ENCODE measurements at places on chromosomes 7 and 10. TPM values are rescaled to one million over a fixed set of nuclear protein-coding genes. Genes with fewer than 3 reads are reported as not detected.
A peak's percentile ranks its signal among the peaks of the same experiment; 100 is the strongest.

TRIL gene
- 0.72 TPM for total RNA-seq

DNA sequence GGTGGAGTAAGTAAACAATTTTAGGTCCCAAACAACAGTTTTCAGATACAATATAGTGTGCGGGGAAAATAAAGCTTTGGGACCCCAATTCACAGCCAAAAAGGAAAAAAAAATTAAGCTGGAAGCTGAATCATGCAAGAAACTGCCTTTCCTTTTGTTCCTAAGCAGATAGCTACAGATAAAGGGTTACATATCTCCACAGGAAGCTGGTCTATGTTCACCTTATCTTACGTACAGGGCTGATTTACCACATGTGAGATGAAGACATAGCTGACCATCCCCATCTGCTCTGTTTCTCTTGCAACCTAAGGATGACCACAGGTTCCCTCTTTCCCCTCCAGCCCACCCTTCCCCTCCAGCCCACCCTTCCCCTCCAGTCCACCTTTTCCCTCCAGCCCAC is 14.2 kb upstream of the PFKP start:
- H3K4me1 ChIP-seq: peaks cover 11% of the 10 kb centered on the region
- H3K27ac ChIP-seq: no peak overlapping the region

DNA sequence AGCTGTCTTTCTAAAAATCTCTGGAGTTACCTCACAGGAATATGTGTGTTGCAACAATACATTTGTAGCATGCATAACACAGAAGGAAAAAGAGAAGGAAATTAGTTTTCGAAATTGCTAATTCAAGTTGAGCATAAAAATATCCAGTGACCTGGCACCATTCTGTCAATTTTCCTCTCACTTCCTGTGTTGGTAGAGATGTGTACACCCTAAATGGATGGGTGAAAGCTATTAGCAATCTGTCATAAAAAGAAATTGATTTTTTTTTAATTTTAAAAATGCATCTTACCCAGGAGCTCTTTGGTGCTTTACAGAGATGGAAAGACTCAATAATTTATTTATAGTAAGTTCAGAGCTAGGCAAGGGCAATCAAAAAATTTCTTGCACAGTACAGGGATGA is 333.3 kb upstream of the TMEM229A start:
- no peaks in the 10 kb centered on the region for H3K27me3 ChIP-seq
- H3K4me1 ChIP-seq: no peaks in the 10 kb centered on the region
- no peaks in the 10 kb centered on the region for H3K36me3 ChIP-seq
- H3K4me3 ChIP-seq: no peak overlapping the region

GRM3 gene
- not detected for total RNA-seq

CFAP69 gene
- total RNA-seq: 2.0 TPM

GRCh38 chr10:127036987-127037386 is 131.8 kb downstream of the DOCK1 start:
- no peak overlapping the region for H3K4me3 ChIP-seq
- H3K4me1 ChIP-seq: peaks cover 4% of the 10 kb centered on the region
- DNase-seq: no peak
- no peaks in the 10 kb centered on the region for H3K27me3 ChIP-seq
- no peak overlapping the region for H3K27ac ChIP-seq
- peaks cover 29% of the 10 kb centered on the region for H3K36me3 ChIP-seq

GRCh38 chr7:40720416-40720815 is 585.6 kb downstream of the SUGCT start:
- H3K27ac ChIP-seq: no peak overlapping the region
- peak; percentile 35 for DNase-seq
- no peak overlapping the region for H3K4me3 ChIP-seq
- no peaks in the 10 kb centered on the region for H3K36me3 ChIP-seq
- no peaks in the 10 kb centered on the region for H3K27me3 ChIP-seq
- H3K4me1 ChIP-seq: no peaks in the 10 kb centered on the region

POU6F2 gene
- total RNA-seq: 0.45 TPM

- H3K4me3 ChIP-seq: no peak overlapping the region
- H3K36me3 ChIP-seq: no peaks in the 10 kb centered on the region
These were observed 44.0 kb upstream of the HPSE2 start for GRCh38 chr10:99279626-99280111.

- no peak for DNase-seq
- no peaks in the 10 kb centered on the region for H3K36me3 ChIP-seq
- no peaks in the 10 kb centered on the region for H3K4me1 ChIP-seq
- H3K4me3 ChIP-seq: no peak overlapping the region
- H3K27me3 ChIP-seq: no peaks in the 10 kb centered on the region
These were observed 427.5 kb upstream of the MKI67 start for GRCh38 chr10:128553755-128554154.

DNA sequence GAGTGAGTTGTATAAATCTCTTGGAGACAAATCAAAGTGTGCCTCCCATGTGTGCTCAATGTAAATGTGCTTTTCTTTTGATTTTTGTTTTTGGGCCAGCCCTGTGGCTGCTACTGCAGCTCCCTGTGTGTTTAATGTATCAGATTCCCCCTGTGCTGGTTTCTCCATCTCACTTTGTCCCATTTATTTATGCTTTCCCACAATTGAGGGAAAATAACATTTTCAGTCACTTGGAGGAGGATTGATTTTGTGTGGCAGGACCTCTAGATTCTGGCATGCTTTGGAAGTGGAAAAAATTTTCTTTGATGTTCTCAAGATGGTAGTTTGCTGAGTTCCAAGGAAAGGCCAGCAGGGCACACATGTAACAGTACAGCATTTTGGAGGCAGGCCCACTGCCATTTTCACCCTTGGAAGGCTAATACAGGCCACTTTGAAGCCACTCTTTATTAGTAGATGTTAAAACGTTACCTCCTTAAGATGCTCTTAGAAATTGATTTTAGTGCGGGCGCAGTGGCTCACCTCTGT is 323.6 kb downstream of the BICC1 start:
- DNase-seq: no peak
- no peaks in the 10 kb centered on the region for H3K4me1 ChIP-seq
- no peak overlapping the region for H3K4me3 ChIP-seq
- H3K27ac ChIP-seq: no peak overlapping the region
- H3K36me3 ChIP-seq: peaks cover 2% of the 10 kb centered on the region
- no peaks in the 10 kb centered on the region for H3K27me3 ChIP-seq

GRCh38 chr10:125691160-125691981 is 8.4 kb upstream of the TEX36 start:
- peaks cover 9% of the 10 kb centered on the region for H3K4me1 ChIP-seq
- peak overlapping the region; percentile 30 for H3K27ac ChIP-seq
- no peaks in the 10 kb centered on the region for H3K27me3 ChIP-seq
- H3K4me3 ChIP-seq: no peak overlapping the region

DNA sequence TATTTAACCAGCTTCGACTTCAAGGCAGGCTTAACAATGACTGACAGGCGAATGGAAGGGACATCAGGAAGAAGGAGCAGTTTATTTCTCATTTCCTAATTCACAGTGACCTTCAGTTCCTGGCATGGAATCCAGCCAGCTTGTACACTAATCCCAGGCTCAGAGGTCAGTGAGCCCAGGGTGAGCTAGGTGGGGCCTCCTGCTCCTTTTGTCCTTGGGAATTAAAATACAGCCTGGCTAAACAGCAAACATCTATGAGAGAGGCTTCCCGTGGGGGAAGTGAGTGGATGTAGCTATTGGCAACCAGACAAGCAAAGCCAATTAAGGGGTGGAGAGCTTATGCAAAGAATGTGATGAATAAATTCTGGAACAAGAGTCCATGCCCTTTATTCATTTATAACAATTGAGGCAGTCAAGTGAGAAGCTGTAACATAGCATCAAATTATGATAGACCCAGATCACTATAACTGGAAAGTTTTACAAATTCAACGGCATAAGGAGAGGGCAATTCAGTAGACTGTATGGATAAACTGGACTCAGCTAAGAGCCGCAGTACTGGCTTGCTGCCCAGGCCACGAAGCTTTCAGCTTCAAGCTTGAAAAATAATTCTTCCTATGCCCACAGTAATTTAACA is 57.1 kb downstream of the STK17A start:
- H3K27me3 ChIP-seq: no peaks in the 10 kb centered on the region
- peaks cover 18% of the 10 kb centered on the region for H3K36me3 ChIP-seq
- H3K4me3 ChIP-seq: no peak overlapping the region

DNA sequence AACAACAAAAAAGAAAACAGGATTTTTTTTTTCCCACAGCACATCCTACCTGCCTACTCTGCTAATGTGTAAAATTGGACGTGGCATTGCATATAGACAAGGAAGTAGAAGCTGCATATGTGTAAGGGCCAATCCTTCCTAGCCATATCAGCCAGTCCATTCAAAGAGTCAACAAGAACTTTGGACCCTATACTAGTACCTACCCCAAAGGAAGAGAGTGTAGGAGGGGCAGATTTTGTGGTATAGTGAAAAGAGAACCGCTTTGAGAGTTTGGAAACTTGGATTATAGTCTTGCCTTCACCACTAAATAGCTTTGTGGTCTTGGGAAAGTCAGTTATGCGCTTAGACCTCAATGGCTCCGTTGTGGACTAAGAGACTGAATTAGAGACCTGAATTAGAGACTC is 12.1 kb upstream of the MCU start:
- no peak overlapping the region for H3K27ac ChIP-seq
- peaks cover 11% of the 10 kb centered on the region for H3K4me1 ChIP-seq
- H3K27me3 ChIP-seq: no peaks in the 10 kb centered on the region
- no peak for DNase-seq

CPA1 gene
- not detected for total RNA-seq

LRRC27 gene
- 7.8 TPM for total RNA-seq

FAM25G gene
- not detected for total RNA-seq

GRCh38 chr7:157090485-157091165 is 48.1 kb upstream of the UBE3C start:
- no peaks in the 10 kb centered on the region for H3K36me3 ChIP-seq
- H3K4me1 ChIP-seq: no peaks in the 10 kb centered on the region
- no peak overlapping the region for H3K4me3 ChIP-seq
- H3K27me3 ChIP-seq: no peaks in the 10 kb centered on the region
- no peak for DNase-seq

GRCh38 chr10:84317174-84317573 is 11.2 kb upstream of the CCSER2 start:
- H3K27ac ChIP-seq: no peak overlapping the region
- no peak overlapping the region for H3K4me3 ChIP-seq
- H3K36me3 ChIP-seq: no peaks in the 10 kb centered on the region
- H3K4me1 ChIP-seq: peaks cover 8% of the 10 kb centered on the region

- peaks cover 29% of the 10 kb centered on the region for H3K4me1 ChIP-seq
- no peak for DNase-seq
- peak overlapping the region; percentile 89 for H3K27ac ChIP-seq
- no peak overlapping the region for H3K4me3 ChIP-seq
These were observed 152.5 kb upstream of the AKR1E2 start for GRCh38 chr10:4673279-4674040.

CNPY1 gene
- not detected for total RNA-seq

GRCh38 chr10:125164421-125164820 is 4.1 kb upstream of the CTBP2 start:
- H3K4me1 ChIP-seq: peaks cover 10% of the 10 kb centered on the region
- H3K27ac ChIP-seq: no peak overlapping the region
- H3K27me3 ChIP-seq: no peaks in the 10 kb centered on the region
- no peak for DNase-seq

All from astrocyte (in vitro differentiated cells and primary cell).